Osteocyte (in vitro differentiated cells): ENCODE measurements at places on chromosomes 3 and 15. TPM values are rescaled to one million over a fixed set of nuclear protein-coding genes. Genes with fewer than 3 reads are reported as not detected.
A peak's percentile ranks its signal among the peaks of the same experiment; 100 is the strongest.

- H3K36me3 ChIP-seq, result no peaks in the 10 kb centered on the region
- no peak for DNase-seq
- H3K27ac ChIP-seq, result peak overlapping the region; percentile 16
- H3K4me1 ChIP-seq, result peaks cover 7% of the 10 kb centered on the region
Observed at GRCh38 chr3:79661896-79662295, 105.9 kb downstream of the ROBO1 start.

The TNNC1 gene
- total RNA-seq, result 0.60 TPM in 1 of 2 replicates, not detected in the other

DNA sequence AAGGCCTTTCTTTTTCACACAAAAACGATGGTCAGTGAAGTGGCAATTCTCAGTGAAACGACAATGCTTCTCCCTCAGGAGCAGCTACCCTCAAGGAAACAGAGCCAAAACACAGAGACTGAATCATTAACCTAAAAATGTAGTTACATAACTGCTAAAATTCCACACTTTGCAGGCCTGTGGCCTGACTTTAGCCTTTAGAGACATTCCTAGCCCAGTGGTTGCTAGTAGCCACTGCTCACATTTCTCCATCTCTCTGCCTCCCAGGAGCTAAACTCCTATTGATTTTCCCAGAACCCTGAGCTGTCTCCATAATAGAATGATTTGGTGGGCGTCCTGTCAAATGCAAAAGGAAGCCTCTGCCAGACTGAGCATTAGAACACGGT lies 630.1 kb upstream of the KCNMB2 start:
- H3K27me3 ChIP-seq, result no peaks in the 10 kb centered on the region
- DNase-seq, result no peak
- peak overlapping the region; percentile 86 for H3K27ac ChIP-seq
- H3K4me1 ChIP-seq, result peaks cover 48% of the 10 kb centered on the region
- H3K4me3 ChIP-seq, result peak overlapping the region; percentile 30

GRCh38 chr3:32419742-32420125 lies 28.1 kb downstream of the CMTM7 start:
- H3K4me1 ChIP-seq, result peaks cover 56% of the 10 kb centered on the region
- DNase-seq, result no peak
- H3K36me3 ChIP-seq, result peaks cover 2% of the 10 kb centered on the region
- no peak overlapping the region for H3K4me3 ChIP-seq
- H3K27me3 ChIP-seq, result no peaks in the 10 kb centered on the region

- DNase-seq, result no peak
- H3K27me3 ChIP-seq, result peaks cover 6% of the 10 kb centered on the region
- peaks cover 3% of the 10 kb centered on the region for H3K4me1 ChIP-seq
- no peak overlapping the region for H3K4me3 ChIP-seq
- H3K36me3 ChIP-seq, result no peaks in the 10 kb centered on the region
- no peak overlapping the region for H3K27ac ChIP-seq
Observed at GRCh38 chr15:100968050-100968966, 49.2 kb downstream of the LRRK1 start.
